ENCODE measurements at places on chromosomes 3 and 15.
A peak's percentile ranks its signal among the peaks of the same experiment; 100 is the strongest.

DNA sequence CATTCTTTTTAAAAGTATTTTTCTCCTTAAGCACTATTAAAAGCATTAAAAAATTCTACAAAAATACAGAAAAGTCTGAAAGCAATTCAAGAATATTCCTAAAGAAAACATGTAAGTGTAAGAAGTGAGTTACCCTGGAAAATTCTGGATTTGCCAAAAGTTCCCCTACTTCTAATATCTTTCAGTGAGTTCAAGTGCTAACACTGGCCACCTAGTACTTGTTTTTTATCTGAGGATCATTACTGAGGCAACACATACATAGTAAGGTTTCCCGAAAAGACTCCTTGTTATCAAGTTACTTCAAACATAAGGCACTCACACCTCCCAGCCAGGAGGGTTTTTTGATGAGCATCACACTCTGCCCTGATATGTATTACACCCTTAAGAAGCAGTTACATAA, 158.4 kb downstream of the TIGIT start:
- no peaks in the 10 kb centered on the region for H3K36me3 ChIP-seq
- H3K27ac ChIP-seq, result no peak overlapping the region
- no peaks in the 10 kb centered on the region for H3K4me1 ChIP-seq
- no peak overlapping the region for H3K4me3 ChIP-seq
- H3K27me3 ChIP-seq, result peaks cover 2% of the 10 kb centered on the region

- no peak overlapping the region for H3K4me3 ChIP-seq
- peaks cover 15% of the 10 kb centered on the region for H3K27me3 ChIP-seq
- no peaks in the 10 kb centered on the region for H3K36me3 ChIP-seq
Measured at GRCh38 chr15:98433346-98433745, 215.0 kb upstream of the IGF1R start.

- no peak for DNase-seq
- no peak overlapping the region for H3K4me3 ChIP-seq
- H3K27me3 ChIP-seq, result no peaks in the 10 kb centered on the region
- H3K27ac ChIP-seq, result no peak overlapping the region
Measured at GRCh38 chr3:20136231-20136630, 49.8 kb downstream of the SGO1 start.

GRCh38 chr3:108117241-108117775, 26.5 kb upstream of the CD47 start:
- H3K4me3 ChIP-seq, result no peak overlapping the region
- H3K27ac ChIP-seq, result no peak overlapping the region
- H3K4me1 ChIP-seq, result peaks cover 16% of the 10 kb centered on the region
- H3K36me3 ChIP-seq, result peaks cover 2% of the 10 kb centered on the region
- no peak for DNase-seq

GRCh38 chr3:4771243-4771642, 208.0 kb upstream of the BHLHE40 start:
- H3K27me3 ChIP-seq, result no peaks in the 10 kb centered on the region
- peak overlapping the region; percentile 68 for H3K27ac ChIP-seq
- DNase-seq, result no peak
- no peak overlapping the region for H3K4me3 ChIP-seq
- H3K4me1 ChIP-seq, result peaks cover 59% of the 10 kb centered on the region

- DNase-seq, result peak; percentile 87
- no peak overlapping the region for H3K4me3 ChIP-seq
- H3K36me3 ChIP-seq, result no peaks in the 10 kb centered on the region
- peaks cover 24% of the 10 kb centered on the region for H3K27me3 ChIP-seq
Measured at GRCh38 chr3:141011232-141011996, 39.7 kb upstream of the SPSB4 start.

DNA sequence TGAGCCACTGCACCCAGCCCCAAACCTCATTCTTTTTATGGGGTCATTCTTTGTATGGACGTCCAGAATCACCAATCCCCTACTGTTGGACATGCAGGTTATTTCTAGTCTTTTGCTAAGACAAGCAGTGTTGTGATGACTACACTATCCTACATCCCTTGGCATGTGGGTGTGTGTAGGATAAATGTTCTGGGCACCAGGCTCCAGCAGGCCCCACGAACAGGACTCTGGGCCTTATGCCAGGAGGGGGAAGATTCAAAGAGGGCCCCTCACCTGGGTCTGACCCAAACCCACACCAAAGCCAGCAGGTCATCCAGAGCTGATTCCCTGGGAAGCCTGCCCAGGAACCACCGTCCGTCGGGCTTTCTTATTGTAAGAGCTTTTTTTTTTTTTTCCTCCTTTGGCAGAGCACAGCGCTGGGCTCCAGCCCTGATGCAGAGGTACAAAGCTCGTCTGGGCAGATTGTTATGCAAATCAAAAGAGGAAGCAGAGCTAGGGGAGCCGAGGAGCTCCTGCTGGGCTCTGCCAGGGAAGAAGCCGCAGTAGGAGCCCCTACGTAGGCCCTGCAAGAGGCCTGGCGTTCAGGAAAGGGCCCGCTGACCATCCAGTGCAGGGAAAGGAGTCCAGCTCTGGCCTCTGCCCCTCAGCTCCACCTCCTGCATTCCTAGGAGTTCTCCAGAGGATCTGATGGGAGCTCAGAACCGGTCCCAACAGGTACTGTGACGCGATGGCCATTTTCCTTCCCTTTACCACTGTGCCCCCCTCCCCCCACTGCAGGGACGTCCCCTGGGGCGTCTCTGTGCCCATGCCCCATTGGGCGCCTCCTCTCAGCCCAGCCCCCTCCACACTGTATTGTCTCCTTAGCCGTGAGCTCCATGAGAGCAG, 29.0 kb upstream of the FURIN start:
- peak overlapping the region; percentile 74 for H3K27ac ChIP-seq
- peak overlapping the region; percentile 56 for H3K4me3 ChIP-seq
- DNase-seq, result no peak
- H3K4me1 ChIP-seq, result peaks cover 61% of the 10 kb centered on the region

DNA sequence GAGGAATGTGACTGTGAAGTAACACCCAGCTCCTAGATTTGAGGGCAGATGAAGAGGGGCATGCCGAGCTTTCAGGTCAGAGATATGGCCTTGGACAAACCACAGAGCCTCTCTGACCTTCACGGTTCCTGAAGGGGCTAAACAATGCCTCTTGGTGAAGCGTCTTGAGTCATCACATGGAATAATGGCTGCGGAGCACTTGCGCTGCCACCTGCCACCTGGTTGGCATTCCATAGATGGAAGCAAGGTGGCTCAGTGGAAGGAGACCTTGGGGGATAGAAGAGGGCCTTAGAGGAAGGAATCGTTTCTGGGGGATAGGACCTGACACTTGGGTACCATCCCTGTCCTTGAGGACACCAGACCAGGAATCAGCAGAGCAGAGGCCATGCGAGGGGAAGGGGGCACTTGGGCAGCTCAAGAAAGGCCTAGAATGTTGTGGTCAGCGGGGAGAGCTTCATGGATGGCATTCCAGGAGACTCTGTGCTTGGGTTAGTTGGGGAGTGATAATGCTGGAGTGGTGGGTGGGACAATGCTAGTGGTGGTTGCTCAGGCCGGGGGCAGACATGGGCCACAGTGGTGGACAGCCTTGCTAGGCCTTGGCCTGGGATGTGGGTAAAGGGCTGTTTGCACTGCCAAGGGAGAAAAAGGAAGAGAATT, 12.6 kb downstream of the MRAS start:
- H3K4me3 ChIP-seq, result no peak overlapping the region
- H3K27me3 ChIP-seq, result peaks cover 3% of the 10 kb centered on the region
- no peaks in the 10 kb centered on the region for H3K4me1 ChIP-seq

DNA sequence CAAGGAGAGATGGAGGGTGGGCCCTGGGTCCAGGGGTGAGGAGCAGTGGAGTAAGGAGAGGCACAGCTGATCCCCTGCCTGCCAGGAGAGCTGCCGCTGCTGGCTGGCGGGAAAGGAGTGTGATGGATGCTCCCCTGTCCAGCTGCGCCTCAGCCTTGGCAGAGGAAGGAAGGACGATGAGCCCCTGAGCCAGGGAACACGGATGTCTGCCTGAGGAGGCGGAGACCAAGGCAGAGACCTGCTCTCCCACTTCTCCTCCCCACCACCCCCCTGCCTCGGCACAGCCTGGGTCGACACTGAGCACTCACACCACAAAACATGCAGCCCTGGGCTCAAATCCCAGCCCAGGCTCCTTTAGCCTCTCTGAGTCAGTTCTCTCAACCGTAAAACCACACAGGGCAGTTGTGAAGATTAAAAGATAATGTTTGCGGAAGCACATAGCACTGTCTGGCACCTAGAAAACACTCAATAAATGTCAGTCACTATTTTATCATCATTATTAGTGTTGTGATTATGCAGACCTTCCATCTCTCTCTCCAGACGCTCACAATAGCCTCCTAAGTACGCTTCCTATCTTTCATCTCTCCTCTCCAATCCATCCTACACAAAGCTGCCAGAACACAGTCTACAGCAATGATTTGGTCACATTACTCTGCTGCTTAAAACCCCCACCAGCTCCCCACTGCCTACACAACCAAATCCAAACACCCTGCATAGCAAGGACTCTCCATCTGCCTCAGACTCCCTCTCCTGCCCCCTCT, 52.2 kb downstream of the SEMA5B start:
- peaks cover 40% of the 10 kb centered on the region for H3K4me1 ChIP-seq
- H3K36me3 ChIP-seq, result no peaks in the 10 kb centered on the region
- peak overlapping the region; percentile 28 for H3K4me3 ChIP-seq
- peak; percentile 39 for DNase-seq

- no peak overlapping the region for H3K27ac ChIP-seq
- peaks cover 10% of the 10 kb centered on the region for H3K27me3 ChIP-seq
- H3K36me3 ChIP-seq, result no peaks in the 10 kb centered on the region
- no peak overlapping the region for H3K4me3 ChIP-seq
- no peaks in the 10 kb centered on the region for H3K4me1 ChIP-seq
Measured at GRCh38 chr3:66822186-66823008, 175.7 kb upstream of the KBTBD8 start.

DNA sequence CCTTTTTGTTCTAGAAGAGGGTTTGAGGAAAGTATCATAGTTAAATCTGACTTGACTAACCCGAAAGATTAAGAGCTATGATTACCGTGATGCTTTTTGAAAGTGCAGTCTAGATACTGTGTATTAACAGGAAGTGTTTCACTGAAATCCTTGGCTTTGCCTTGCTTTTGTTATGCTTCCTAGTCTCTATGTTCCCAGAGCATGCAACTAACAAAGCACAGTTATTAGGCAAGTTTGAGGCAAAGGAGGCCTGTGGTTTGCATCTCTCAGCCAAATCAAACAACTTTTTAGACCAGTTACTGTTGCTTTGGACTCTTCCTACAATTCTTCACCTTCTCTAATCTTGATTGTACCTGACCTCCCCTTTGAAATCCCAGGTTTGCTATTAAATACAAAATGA, 3.9 kb downstream of the LXN start:
- peaks cover 29% of the 10 kb centered on the region for H3K4me1 ChIP-seq
- no peak overlapping the region for H3K27ac ChIP-seq
- H3K4me3 ChIP-seq, result no peak overlapping the region
- H3K27me3 ChIP-seq, result no peaks in the 10 kb centered on the region
- H3K36me3 ChIP-seq, result peaks cover 52% of the 10 kb centered on the region

- no peak overlapping the region for H3K4me3 ChIP-seq
- H3K36me3 ChIP-seq, result peaks cover 10% of the 10 kb centered on the region
- DNase-seq, result no peak
- H3K27ac ChIP-seq, result no peak overlapping the region
Measured at GRCh38 chr3:31254483-31254882, 278.2 kb upstream of the STT3B start.

GRCh38 chr3:188184649-188185048, 30.7 kb downstream of the LPP start:
- H3K4me1 ChIP-seq, result peaks cover 48% of the 10 kb centered on the region
- no peak overlapping the region for H3K27ac ChIP-seq
- peaks cover 21% of the 10 kb centered on the region for H3K36me3 ChIP-seq
- DNase-seq, result no peak
- peaks cover 2% of the 10 kb centered on the region for H3K27me3 ChIP-seq
- H3K4me3 ChIP-seq, result no peak overlapping the region

DNA sequence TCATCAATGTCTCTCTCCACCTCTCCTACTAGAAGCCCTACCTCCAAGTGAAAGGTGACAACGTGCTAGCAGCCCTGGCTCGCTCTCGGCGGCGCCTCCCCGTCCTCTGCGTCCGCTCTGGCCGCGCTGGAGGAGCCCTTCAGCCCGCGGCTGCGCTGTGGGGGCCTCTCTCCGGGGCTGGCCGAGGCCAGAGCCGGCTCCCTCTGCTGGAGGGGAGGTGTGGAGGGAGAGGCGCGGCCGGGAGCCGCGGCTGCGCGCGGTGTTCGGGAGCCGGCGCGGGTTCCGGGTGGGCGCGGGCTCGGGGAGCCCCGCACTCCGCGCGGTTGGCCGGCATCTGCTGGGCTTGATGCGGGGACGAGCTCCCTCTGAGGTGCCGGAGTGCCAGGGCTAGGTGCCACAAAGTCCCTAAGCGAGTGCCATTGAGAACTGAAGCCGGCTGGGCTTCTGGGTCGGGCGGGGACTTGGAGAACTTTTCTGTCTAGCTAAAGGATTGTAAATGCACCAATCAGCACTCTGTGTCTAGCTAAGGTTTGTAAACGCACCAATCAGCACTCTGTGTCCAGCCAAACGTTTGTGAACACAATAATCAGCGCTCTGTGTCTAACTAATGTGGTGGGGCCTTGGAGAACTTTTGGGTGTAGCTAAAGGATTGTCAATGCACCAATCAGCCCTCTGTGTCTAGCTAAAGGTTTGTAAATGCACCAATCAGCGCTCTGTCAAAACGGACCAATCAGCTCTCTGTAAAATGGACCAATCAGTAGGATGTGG, 84.8 kb upstream of the ARRDC4 start:
- no peaks in the 10 kb centered on the region for H3K36me3 ChIP-seq
- no peak overlapping the region for H3K27ac ChIP-seq
- no peak for DNase-seq
- H3K4me3 ChIP-seq, result peak overlapping the region; percentile 17
- H3K27me3 ChIP-seq, result no peaks in the 10 kb centered on the region
- no peaks in the 10 kb centered on the region for H3K4me1 ChIP-seq

- H3K27ac ChIP-seq, result no peak overlapping the region
- peaks cover 2% of the 10 kb centered on the region for H3K27me3 ChIP-seq
- no peaks in the 10 kb centered on the region for H3K36me3 ChIP-seq
- no peak for DNase-seq
Measured at GRCh38 chr15:29682361-29682760, 139.9 kb downstream of the TJP1 start.

GRCh38 chr3:94011233-94011711, 17.1 kb downstream of the STX19 start:
- peaks cover 11% of the 10 kb centered on the region for H3K36me3 ChIP-seq
- H3K4me3 ChIP-seq, result peak overlapping the region; percentile 2
- H3K27me3 ChIP-seq, result no peaks in the 10 kb centered on the region
- peak overlapping the region; percentile 9 for H3K27ac ChIP-seq
- DNase-seq, result no peak

GRCh38 chr3:153972862-153973261, 148.3 kb upstream of the ARHGEF26 start:
- H3K27me3 ChIP-seq, result peaks cover 8% of the 10 kb centered on the region
- no peak overlapping the region for H3K27ac ChIP-seq
- no peaks in the 10 kb centered on the region for H3K36me3 ChIP-seq
- H3K4me1 ChIP-seq, result no peaks in the 10 kb centered on the region

DNA sequence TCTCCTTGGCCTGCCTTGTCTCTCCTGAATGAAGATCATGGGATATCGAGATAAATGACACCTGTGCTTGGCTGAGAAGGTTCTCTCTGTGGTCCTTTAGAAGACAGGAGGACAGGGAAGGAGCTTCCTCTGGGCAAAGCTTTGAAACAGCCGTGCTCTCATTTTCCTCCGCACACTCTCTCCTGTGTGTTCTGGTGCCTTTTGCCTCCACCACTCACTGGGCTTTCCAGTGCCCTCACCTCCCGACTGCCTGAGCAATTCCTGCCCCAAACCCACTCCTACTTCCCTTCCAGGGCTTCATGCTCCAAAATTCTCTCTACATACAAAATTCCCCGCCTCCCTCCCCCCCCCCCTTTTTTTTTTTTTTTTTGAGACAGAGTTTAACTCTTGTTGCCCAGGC, 32.3 kb downstream of the UPK1B start:
- no peak overlapping the region for H3K27ac ChIP-seq
- DNase-seq, result no peak
- H3K36me3 ChIP-seq, result peaks cover 30% of the 10 kb centered on the region
- no peak overlapping the region for H3K4me3 ChIP-seq

Measured in activated CD8-positive, alpha-beta T cell treated with anti-CD3 and anti-CD28 coated beads, Interleukin-2, amount 10 ng/mL, durations not matched to agents 7 days and 5 days (primary cell).